Fibroblast of lung (primary cell): ENCODE measurements at places on chromosomes 11 and 22.

DNA sequence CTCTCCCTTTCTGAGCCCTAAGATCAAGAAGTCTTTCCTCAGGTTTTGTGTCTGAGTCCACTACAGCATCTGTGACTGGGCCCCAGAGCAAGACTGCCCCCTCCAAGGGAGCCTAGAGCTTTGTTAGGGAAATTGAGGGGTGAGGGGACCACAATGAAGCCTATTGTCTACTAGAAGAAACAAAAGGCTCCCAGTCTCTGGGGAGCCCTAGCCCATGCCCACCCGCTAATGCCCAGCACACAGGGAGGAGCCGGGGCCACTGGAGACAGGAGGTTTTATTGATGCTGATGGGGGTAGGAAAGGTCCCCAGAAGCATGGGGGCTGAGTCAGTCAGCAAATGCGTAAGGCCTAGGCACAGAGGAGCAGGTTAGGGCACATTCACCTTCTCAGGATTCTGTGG, 14.0 kb downstream of the RHOG start:
- no peak for DNase-seq

- peak; percentile 47 for DNase-seq
These were observed 9.7 kb downstream of the DGKZ start for GRCh38 chr11:46356924-46357482.

DNA sequence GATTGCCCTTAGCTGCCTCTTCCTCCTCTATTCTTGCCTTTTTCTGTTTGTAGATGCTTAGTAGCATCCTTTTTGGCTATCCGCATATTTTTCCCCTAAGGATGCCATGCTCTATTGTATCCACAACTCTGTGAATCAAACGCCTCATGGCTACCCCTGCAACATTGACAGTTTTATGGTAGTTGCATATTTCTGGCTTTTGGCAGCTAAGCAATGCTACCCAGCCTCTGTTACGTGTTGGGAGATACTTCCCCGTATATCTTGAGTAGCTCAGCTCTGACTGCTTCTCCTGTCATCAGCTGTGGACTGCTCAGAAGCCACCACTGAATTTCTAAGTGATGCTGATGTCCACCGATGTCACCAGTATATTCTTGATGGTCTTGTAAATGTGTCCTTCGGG, 15.1 kb upstream of the SLC3A2 start:
- no peak for DNase-seq

DNA sequence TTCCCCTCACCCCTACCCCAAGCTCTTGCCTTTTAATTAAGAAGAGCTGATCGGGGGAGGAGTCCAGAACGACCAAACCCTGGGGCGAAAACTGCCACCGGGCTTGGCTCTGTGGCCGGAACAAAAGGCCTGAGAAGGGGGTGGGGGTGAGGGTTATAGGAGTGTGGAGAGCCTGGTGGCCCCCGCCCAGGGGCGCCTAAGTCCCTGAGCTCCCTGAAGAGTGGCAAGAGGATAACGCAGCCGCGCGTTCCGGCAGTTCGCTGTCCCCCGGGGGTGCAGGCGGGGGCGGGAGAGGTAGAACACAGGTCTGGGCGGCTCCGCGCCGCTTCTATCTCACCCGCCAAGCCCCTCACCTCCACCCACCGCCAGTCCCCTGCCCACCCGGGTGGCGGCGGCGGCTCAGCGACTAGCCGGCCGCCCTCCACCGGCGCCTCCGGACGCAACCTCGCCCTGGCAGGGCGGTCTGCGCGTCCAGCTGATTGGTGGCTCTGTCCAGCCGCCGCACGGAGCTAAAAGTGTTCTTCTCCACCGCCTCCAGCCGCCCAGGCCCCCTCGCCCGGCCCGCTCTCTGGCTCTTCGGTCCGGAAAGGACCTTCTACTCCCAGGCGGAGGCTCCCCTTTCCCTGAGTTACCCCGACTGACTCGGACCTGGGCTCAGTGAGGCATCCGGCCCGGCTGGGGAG, 18.7 kb upstream of the BDNF start:
- peak; percentile 68 for DNase-seq

DNA sequence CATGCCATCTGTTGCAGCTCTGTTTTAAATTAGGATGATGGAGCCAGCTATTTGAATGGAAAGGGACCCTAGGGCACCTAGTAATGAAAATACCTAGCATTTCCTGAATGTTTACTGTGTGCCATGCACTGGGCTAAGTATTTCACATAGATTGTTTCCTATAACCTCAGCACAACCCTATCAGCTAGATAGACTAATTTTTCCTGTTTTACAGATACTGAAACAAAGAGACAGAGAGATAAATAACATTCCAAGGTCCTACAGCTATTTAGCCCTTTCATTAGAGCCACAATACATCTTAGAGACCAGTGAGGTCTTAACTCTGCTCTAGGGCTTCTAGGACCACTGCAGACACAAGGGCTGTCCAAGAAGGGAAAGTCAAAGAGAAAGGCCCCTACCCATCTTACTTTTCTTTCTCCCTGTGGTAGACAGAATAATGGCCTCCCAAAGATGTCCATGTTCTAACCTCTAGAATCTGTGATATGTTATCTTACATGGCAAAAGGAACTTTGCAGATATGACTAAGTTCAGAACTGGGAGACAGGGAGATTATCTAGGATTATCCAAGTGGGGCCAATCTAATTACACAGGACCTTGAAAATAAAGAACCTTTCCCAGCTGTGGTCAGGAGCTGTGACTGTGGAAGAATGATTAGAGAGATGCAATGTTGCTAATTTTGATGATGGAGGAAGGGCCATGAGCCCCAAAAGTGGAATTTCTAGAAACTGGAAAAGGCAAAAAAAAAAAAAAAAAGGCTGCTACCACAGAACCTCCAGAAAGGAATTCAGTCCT, 157.0 kb downstream of the CCDC34 start:
- DNase-seq = no peak

- no peak for DNase-seq
These were observed 189.0 kb upstream of the BLID start for GRCh38 chr11:122304973-122305372.

DNA sequence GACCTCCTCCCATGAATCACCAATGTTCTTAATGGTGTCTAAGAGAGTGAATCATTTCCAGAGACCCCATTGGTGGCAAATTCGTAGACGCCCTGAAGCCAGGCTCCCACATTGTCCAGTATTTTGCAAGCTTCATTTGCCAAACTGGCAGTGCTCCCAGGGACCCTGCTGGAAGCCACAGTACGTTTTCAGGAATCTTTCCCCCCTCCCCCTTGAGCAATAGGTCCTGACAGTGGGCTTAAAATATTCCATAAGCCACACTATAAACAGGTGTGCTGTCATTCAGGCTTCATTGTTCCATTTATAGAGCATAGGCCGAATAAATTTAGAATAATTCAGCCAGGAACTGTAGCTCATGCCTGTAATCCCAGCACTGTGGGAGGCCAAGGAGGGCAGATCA, 125.3 kb downstream of the MORC2 start:
- peak; percentile 78 for DNase-seq

DNA sequence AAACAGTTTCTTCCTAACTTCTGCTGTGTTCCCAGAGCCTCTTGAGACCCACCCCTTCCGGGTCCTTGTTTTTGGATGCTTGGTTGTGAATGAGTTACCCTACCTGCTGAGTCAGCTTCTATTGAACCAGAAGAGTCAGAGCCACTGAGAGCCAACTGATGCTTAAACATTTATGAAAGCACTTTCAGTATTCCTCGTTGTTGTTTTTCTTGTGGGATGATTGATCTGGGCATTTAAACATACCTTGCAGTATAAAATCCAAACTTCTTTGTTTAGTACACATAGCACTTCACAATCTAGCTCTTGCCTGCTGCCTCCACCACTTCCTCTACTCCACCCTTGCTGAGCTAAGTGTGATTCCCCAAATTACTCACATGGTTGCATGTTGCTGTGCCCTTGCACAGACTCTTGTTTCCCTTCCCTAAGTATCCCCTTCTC, 5.5 kb downstream of the PRSS23 start:
- DNase-seq = no peak

- DNase-seq = no peak
These were observed 463 bp upstream of the PTPMT1 start for GRCh38 chr11:47564933-47565339.

DNA sequence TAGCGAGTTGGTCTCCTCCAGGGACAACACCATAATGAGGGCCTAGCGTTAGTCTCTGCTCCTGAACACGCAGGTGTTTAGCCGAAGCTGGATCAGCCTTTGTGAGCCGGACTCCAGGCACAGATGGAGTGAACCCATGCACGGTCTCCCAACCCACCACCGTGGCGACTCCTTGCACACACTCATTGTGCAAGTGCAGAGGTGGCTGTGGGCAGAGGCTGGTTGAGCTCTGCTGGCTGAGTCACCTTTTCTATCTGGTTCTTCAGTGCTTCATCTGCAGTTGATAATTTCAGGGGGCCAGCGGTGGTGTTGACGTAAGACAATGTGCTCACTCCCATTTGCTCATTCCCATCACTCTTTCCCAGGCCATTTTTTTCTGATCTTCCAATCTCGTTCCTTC, 72.1 kb upstream of the SLC22A12 start:
- DNase-seq = no peak

GRCh38 chr11:95102733-95103132, 13.1 kb downstream of the ENDOD1 start:
- DNase-seq = no peak

DNA sequence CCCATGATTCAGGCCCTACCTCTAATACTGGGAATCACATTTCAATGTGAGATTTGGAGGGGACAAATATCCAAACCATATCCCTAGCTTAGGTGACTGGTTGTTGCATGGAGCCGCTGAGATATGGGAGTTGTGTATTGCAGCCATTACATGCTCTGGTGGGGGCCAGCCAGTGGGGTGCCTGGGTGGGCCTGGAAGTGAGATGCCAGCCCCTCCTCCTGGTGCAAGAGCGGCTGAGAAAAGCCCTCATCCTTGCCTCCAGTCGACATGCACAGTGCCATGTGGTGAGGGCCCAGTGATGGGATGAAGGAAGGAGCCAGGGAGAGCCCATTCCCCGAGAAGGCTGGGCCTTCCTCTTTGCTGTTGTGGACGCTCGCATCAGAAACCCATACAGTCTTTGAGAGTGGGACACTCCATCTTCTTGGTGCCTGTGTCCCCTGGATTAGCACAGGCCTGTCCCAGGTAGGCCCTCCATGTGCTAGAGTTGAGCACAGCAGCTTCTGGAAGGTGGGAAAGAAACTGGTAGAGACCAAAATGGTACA, 1043.0 kb downstream of the TBC1D22A start:
- no peak for DNase-seq

- DNase-seq = peak; percentile 81
These were observed 6.3 kb downstream of the CEND1 start for GRCh38 chr11:783581-784015.
